ENCODE measurements at places on chromosomes 7 and 10. TPM values are rescaled to one million over a fixed set of nuclear protein-coding genes. Genes with fewer than 3 reads are reported as not detected.

- H3K36me3 ChIP-seq, result no peaks in the 10 kb centered on the region
- H3K4me1 ChIP-seq, result no peaks in the 10 kb centered on the region
- peak overlapping the region; percentile 48 for H3K4me3 ChIP-seq
- peaks cover 44% of the 10 kb centered on the region for H3K27me3 ChIP-seq
- no peak for DNase-seq
These were observed 1.1 kb upstream of the KLF14 start for GRCh38 chr7:130734815-130735716.

- no peaks in the 10 kb centered on the region for H3K36me3 ChIP-seq
- H3K4me1 ChIP-seq, result no peaks in the 10 kb centered on the region
- no peak for DNase-seq
- peaks cover 10% of the 10 kb centered on the region for H3K27me3 ChIP-seq
- H3K27ac ChIP-seq, result no peak overlapping the region
These were observed 13.9 kb downstream of the MYO1G start for GRCh38 chr7:44964831-44965440.

Gene COX19
- 5.3 TPM for total RNA-seq

DNA sequence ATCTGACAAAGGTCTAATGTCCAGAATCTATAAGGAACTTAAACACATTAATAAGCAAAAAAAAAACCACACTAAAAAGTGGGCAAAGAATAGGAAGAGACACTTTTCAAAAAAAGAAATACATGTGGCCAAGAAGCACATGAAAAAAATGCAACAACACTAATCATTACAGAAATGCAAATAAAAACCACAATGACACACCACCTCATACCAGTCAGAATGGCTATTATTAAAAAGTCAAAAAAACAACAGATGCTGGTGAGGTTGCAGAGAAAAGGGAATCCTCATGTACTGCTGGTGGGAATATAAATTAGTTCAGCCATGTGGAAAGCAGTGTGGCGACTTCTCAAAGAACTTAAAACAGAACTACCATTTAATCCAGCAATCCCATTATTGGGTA, 119.0 kb downstream of the LMBR1 start:
- H3K27ac ChIP-seq, result no peak overlapping the region
- H3K36me3 ChIP-seq, result peaks cover 3% of the 10 kb centered on the region
- no peaks in the 10 kb centered on the region for H3K4me1 ChIP-seq
- no peak for DNase-seq

Gene DIP2C
- total RNA-seq, result 28.5 TPM

Gene GOLGA7B
- not detected for total RNA-seq

DNA sequence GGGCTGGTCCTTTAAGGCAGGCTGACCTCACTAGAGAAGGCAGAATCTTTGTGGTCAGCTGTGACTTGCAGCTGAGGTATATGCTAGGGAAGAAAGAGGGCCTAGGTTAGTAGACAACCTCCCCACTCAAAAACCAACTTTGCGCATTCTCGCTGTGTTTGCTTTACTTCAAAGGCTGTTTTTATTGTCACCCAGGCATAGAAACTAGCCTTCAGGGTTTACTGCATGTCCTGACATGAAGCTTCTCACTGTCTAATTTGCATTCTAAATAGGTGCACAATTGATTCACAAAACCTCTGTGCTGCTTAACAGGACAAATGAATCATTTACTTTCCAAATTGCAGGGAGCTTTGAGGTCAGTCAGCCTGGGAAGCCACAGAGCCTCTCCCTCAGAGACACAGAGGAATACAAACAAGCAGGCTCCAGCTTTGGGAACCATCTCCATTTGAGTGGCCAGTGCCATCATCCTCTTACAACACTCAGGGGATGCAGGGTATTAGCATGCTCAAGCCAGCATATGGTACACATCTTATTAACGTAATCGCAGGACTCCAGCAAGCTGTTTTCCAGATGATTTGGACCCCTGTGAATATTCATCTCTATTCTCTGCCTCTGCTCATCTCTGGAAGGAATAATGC, 596.4 kb upstream of the GHITM start:
- no peaks in the 10 kb centered on the region for H3K27me3 ChIP-seq
- H3K4me3 ChIP-seq, result no peak overlapping the region
- DNase-seq, result peak; percentile 42
- H3K36me3 ChIP-seq, result no peaks in the 10 kb centered on the region
- H3K4me1 ChIP-seq, result peaks cover 51% of the 10 kb centered on the region

Gene TWIST1
- 0.69 TPM for total RNA-seq

DNA sequence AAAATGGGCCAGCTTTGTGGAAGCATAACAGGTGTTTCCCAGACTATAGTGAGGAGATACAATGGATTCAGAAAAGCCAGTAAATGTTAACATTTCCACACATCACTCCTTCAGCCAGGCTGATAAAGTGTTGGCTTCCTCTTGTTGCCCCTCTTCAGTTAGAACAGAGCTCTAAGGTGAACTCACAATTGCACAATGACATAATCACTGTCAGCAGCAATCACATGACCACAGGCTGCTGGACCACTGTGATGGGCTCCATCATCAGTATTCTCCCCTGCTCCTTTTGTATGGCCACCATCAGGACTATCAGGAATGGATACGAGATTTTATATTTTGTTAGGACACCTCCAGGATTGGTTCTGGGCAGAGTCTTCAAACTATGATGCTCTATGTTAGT, 849.4 kb upstream of the GHITM start:
- H3K4me1 ChIP-seq, result no peaks in the 10 kb centered on the region
- H3K27me3 ChIP-seq, result no peaks in the 10 kb centered on the region
- H3K4me3 ChIP-seq, result no peak overlapping the region
- no peaks in the 10 kb centered on the region for H3K36me3 ChIP-seq
- DNase-seq, result no peak

Gene SEPHS1
- total RNA-seq, result 28.2 TPM

GRCh38 chr7:143909863-143910262, 7.9 kb upstream of the TCAF1 start:
- H3K27ac ChIP-seq, result no peak overlapping the region
- H3K36me3 ChIP-seq, result no peaks in the 10 kb centered on the region
- H3K27me3 ChIP-seq, result no peaks in the 10 kb centered on the region
- no peak overlapping the region for H3K4me3 ChIP-seq

Gene ZC3HAV1
- 5.9 TPM for total RNA-seq

- H3K27me3 ChIP-seq, result no peaks in the 10 kb centered on the region
- DNase-seq, result no peak
These were observed 123.9 kb upstream of the FZD1 start for GRCh38 chr7:91140286-91140685.

- peak; percentile 53 for DNase-seq
- peak overlapping the region; percentile 48 for H3K27ac ChIP-seq
- H3K4me1 ChIP-seq, result peaks cover 6% of the 10 kb centered on the region
- H3K36me3 ChIP-seq, result no peaks in the 10 kb centered on the region
- no peak overlapping the region for H3K4me3 ChIP-seq
- no peaks in the 10 kb centered on the region for H3K27me3 ChIP-seq
These were observed 13.2 kb downstream of the UBTD1 start for GRCh38 chr10:97511711-97512440.

Gene GFRA1
- 0.93 TPM for total RNA-seq

Gene SCIN
- not detected for total RNA-seq

Gene OPN4
- not detected for total RNA-seq

DNA sequence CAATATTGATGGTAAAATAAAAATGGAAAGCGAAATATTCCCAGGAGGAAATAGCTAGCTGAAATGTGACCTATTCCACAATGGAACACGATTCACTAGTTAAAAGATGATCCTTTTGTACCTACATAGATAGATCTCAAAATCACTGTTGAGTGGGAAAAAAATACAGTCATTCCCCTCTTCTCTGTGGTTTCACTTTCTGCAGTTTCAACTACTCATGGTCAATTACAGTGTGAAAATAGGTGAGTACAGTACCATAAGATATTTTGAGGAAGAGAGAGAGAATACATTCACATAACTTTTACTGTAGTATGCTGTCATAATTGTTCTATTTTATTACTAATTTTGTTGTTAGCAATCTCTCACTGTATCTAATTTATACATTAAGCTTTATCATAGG, 56.0 kb upstream of the COL13A1 start:
- no peaks in the 10 kb centered on the region for H3K36me3 ChIP-seq
- no peak overlapping the region for H3K27ac ChIP-seq
- DNase-seq, result no peak

Gene CALHM3
- not detected for total RNA-seq

GRCh38 chr7:40041456-40041855, 91.4 kb downstream of the CDK13 start:
- no peaks in the 10 kb centered on the region for H3K4me1 ChIP-seq
- H3K27ac ChIP-seq, result no peak overlapping the region
- no peaks in the 10 kb centered on the region for H3K27me3 ChIP-seq
- DNase-seq, result no peak
- H3K36me3 ChIP-seq, result no peaks in the 10 kb centered on the region
- no peak overlapping the region for H3K4me3 ChIP-seq

DNA sequence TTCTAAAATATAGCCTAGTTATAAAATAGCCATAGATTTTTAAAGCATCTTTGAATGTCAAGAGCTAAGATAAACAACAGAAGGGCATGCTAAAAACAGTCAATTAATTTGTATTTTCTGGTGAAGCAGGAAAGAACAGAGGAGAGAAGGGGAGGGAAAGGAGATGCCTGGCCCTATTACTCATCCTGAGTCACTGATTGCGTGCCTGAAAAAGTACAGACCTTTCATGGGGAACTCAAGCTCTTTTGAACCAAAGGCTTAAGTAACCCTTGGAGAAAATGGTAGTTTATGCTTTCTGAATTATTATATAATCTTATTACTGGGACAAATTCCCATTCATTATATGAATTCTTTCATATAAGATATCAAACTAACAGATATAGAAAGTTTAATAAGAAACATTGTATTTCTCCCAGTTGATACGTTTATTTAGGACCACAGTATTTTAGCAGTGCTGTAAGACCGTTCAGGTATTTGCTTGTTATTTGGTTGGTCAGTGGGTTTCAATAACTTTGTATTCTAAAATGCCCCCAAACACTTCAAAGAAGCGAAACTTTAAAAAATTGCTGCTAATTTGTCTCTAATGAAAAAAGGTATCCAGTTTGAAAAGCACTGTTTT, 151.3 kb downstream of the HGF start:
- H3K27ac ChIP-seq, result no peak overlapping the region
- no peaks in the 10 kb centered on the region for H3K36me3 ChIP-seq
- no peaks in the 10 kb centered on the region for H3K4me1 ChIP-seq
- no peak overlapping the region for H3K4me3 ChIP-seq
- no peaks in the 10 kb centered on the region for H3K27me3 ChIP-seq
- DNase-seq, result no peak

GRCh38 chr10:100999742-101000126, at the start of gene LZTS2:
TSS of gene LZTS2 (plus strand) at chr10:100999808. CDS start at chr10:101002539, 2,731 bp downstream.
- no peak for DNase-seq
- H3K27ac ChIP-seq, result peak within 1 kb of the TSS; percentile 100
- H3K36me3 ChIP-seq, result peaks cover 25% of the 10 kb centered on the region
- H3K4me3 ChIP-seq, result peak within 1 kb of the TSS; percentile 73
- H3K27me3 ChIP-seq, result no peaks in the 10 kb centered on the region
- H3K4me1 ChIP-seq, result peaks cover 58% of the 10 kb centered on the region

DNA sequence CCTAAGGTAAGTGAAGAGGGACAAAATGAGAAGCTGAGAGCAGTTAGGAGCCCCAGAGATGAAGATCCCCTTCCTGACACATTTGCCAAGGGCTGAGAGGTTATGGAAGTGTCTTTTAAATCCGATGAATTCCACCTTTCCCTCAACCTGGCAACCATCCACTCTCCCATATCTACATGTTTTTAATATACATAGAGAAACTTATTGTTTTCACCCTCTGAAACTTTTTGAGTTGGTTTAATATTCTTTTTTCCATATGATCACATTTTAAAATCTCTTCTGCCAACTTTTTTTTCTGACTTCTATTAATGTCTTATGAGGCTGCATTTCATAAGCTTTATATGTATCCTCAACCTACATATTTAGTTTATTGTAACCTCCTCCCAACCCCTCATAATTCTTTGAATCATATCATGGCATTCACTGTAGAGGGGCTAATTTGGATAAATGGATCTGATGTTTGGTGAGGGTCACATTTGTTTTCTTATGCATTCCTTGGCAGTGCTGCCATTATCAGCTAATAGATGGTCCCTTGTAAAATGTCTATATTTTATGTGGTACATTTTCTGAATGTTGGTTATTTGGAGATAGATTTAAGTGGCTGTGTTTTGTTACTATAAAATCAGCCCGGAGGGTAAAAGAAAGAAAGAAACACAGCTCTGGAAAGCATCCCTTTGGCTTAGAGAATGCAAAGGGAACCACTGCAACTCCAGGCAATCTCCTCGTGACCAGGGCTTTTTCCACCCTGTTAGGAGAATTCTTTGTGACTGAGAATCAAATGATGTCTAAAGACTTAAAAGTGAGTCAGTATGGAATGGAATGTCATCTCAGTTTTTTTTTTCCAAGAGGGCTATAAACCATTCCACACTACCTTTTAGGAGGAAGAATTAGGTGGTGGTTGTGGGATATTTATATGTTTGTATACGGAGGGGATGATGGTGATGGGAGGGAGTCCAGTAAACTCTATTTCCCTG, 334.4 kb downstream of the SUGCT start:
- H3K27ac ChIP-seq, result no peak overlapping the region
- no peak overlapping the region for H3K4me3 ChIP-seq
- DNase-seq, result no peak

- H3K4me3 ChIP-seq, result no peak overlapping the region
- H3K27me3 ChIP-seq, result no peaks in the 10 kb centered on the region
- no peaks in the 10 kb centered on the region for H3K4me1 ChIP-seq
- DNase-seq, result no peak
- H3K36me3 ChIP-seq, result no peaks in the 10 kb centered on the region
These were observed 133.4 kb upstream of the CSTF2T start for GRCh38 chr10:51832652-51833383.

Gene GBX1
- total RNA-seq, result 0.29 TPM

DNA sequence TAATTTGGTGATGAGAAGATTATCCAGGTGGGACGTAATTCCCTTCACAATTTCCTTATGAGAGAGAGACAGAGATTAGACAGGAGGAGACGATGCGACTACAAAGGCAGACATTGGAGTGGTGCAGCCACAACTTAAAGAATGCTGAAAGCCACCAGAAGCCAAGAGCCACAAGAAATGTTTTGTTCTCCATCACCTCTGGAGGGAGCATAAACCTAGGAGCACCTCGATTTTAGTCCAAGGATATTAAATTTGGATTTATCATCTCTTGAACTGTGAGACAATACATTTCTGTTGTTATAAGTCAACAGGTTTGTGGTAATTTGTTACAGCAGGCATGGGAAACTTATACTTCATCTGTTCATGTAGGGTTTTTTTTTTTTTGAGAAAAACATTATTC, 418.9 kb downstream of the DGKB start:
- no peak overlapping the region for H3K27ac ChIP-seq
- DNase-seq, result no peak
- no peaks in the 10 kb centered on the region for H3K4me1 ChIP-seq
- no peaks in the 10 kb centered on the region for H3K36me3 ChIP-seq
- no peaks in the 10 kb centered on the region for H3K27me3 ChIP-seq

Gene CPN1
- not detected for total RNA-seq

DNA sequence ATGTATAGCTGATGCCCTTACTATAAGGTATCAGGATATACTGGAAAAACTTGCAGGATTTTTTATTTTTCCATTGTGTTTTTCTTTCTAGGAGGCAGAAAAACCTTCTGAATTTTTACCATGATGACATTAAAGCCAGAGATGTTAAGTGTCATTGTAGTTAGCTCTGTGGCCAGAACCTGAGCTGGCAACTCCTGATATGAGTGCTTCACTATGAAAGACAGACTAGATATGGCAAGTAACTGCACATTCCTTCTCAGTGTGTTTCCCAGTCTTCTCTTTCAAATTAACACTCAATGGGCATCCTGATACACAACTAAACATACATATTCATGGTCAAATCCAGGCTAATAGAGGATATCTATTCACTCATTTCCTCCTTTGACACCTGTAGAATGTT, 166.2 kb downstream of the CTTNBP2 start:
- no peaks in the 10 kb centered on the region for H3K4me1 ChIP-seq
- H3K27ac ChIP-seq, result no peak overlapping the region
- no peaks in the 10 kb centered on the region for H3K36me3 ChIP-seq
- no peaks in the 10 kb centered on the region for H3K27me3 ChIP-seq
- no peak for DNase-seq

- H3K27ac ChIP-seq, result no peak overlapping the region
- H3K27me3 ChIP-seq, result no peaks in the 10 kb centered on the region
- peaks cover 46% of the 10 kb centered on the region for H3K4me1 ChIP-seq
These were observed 276.2 kb upstream of the KLF14 start for GRCh38 chr7:131010029-131010716.
